Subcutaneous preadipocyte (primary cell): ENCODE measurements at places on chromosomes 11 and 22. TPM values are rescaled to one million over a fixed set of nuclear protein-coding genes. Genes with fewer than 3 reads are reported as not detected.

The ACP2 gene
- total RNA-seq, result 26.8 and 31.1 TPM in 2 replicates

The PRG3 gene
- not detected in 2 replicates for total RNA-seq

The KIF18A gene
- total RNA-seq, result 14.0 and 22.1 TPM in 2 replicates

The KCNK7 gene
- 0.37 TPM in 1 of 2 replicates, not detected in the other for total RNA-seq

The ARL2 gene
- total RNA-seq, result 46.7 and 63.2 TPM in 2 replicates

The KRTAP5-7 gene
- total RNA-seq, result 0.37 TPM in 1 of 2 replicates, not detected in the other

The PLAAT2 gene
- total RNA-seq, result not detected in 2 replicates

The RBM7 gene
- total RNA-seq, result 23.9 and 27.2 TPM in 2 replicates

The KCNE3 gene
- total RNA-seq, result 0.37 TPM in 1 of 2 replicates, not detected in the other

The C11orf52 gene
- 0.37 TPM in 1 of 2 replicates, not detected in the other for total RNA-seq

The MAPK1 gene
- total RNA-seq, result 45.2 and 64.1 TPM in 2 replicates

The P4HA3 gene
- 0.73 and 0.98 TPM in 2 replicates for total RNA-seq

The IFITM10 gene
- total RNA-seq, result 0.73 and 2.2 TPM in 2 replicates

The PCNX3 gene
- total RNA-seq, result 25.4 and 33.4 TPM in 2 replicates

The SLC15A3 gene
- total RNA-seq, result 4.5 and 8.1 TPM in 2 replicates

The P2RX6 gene
- under 0.01 and 0.20 TPM in 2 replicates for total RNA-seq

The OAF gene
- total RNA-seq, result 96.8 and 139 TPM in 2 replicates

The NRGN gene
- 1.4 TPM in 1 of 2 replicates, not detected in the other for total RNA-seq

The OR8D1 gene
- total RNA-seq, result not detected in 2 replicates

The TNNT3 gene
- total RNA-seq, result 0.37 TPM in 1 of 2 replicates, not detected in the other

The SLC22A9 gene
- total RNA-seq, result not detected in 2 replicates

The PLAAT5 gene
- total RNA-seq, result under 0.01 and 0.73 TPM in 2 replicates

The KMT2A gene
- 28.7 and 39.1 TPM in 2 replicates for total RNA-seq

The CNGA4 gene
- total RNA-seq, result 0.37 TPM in 1 of 2 replicates, not detected in the other

The RFPL1 gene
- total RNA-seq, result not detected in 2 replicates

The PRSS23 gene
- 57.0 and 70.6 TPM in 2 replicates for total RNA-seq

The SMC1B gene
- under 0.01 TPM in 2 replicates for total RNA-seq

The PDGFB gene
- 0.37 TPM in 1 of 2 replicates, not detected in the other for total RNA-seq

The VSIG10L2 gene
- not detected in 2 replicates for total RNA-seq

The CD151 gene
- 188 and 225 TPM in 2 replicates for total RNA-seq

The GRAMD1B gene
- total RNA-seq, result 0.37 and 0.78 TPM in 2 replicates

The PATE2 gene
- 0.20 and 0.37 TPM in 2 replicates for total RNA-seq

The OR4C6 gene
- total RNA-seq, result not detected in 2 replicates

The SNX32 gene
- 1.2 and 2.9 TPM in 2 replicates for total RNA-seq

The VPREB1 gene
- not detected in 2 replicates for total RNA-seq

The MRGPRE gene
- total RNA-seq, result 0.20 and 0.73 TPM in 2 replicates
